ENCODE measurements at places on chromosomes 7 and 10.
A peak's percentile ranks its signal among the peaks of the same experiment; 100 is the strongest.

- no peak for DNase-seq
Measured at GRCh38 chr10:28722065-28722803, 44.9 kb downstream of the BAMBI start.

GRCh38 chr7:51313738-51314425 lies 2.7 kb downstream of the COBL start:
- no peak for DNase-seq

DNA sequence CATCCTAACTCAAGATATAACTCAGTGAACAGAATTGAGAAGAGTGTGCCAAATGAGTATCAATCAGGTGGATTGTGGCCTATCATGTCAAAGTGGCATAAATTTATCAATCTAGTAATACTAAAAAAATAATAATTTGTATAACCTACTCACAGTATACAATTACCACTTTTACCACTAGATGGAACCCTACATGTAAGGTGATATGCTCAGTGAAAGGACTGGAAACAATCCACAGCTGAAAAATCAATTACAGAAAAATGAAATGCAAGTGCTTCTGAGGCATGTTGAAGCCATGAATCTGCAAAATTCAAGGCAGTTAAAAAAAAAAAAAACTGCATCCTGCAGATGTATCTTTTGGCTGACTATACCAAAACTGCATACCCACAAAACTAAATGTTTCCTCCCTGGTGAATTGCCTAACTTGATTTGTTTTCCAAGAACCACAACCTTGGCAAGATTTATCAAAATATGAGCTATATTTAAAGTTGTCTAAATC lies 13.9 kb downstream of the ARHGAP19 start:
- peak; percentile 29 for DNase-seq

- DNase-seq = no peak
Measured at GRCh38 chr7:123746931-123747488, 1.8 kb downstream of the WASL start.

GRCh38 chr7:135448753-135449152 lies 61.1 kb downstream of the CNOT4 start:
- no peak for DNase-seq

- no peak for DNase-seq
Measured at GRCh38 chr10:51405580-51406351, 293.6 kb downstream of the CSTF2T start.

DNA sequence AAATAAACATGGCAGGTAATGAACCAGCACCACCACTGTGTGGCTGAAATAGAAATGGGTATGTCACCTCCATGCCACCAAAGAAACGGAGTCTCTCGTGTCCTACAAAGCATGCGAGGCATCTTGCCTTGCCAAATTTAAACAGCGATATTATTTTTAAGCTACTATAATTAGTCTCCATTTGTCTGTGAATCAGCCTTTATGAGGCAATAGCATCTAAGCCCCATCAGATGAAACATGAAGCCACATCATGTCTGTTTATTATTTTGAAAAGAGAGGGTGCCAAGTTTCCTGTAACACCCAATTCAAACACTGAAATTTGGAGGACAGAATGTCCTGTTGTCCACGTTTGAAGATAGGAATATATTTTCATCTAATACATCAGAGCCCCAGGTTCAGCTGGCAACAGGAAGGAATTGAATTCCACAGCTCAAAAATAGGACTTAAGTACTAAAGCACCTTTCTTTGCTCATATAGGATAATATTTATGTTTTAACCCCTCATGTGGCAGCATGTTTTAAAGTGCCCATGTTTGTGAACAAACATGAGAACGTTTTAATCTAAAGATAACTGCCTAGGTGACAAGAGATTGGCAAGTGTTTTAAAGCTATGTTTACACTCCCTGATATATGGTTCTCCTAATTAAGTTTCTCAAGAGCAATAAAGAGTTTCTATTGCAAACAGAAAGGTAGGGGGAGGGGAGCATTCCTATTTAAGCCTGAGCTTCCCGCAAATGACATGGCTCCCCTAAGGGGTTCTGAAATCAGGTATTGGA lies 86.8 kb downstream of the SORBS1 start:
- no peak for DNase-seq

DNA sequence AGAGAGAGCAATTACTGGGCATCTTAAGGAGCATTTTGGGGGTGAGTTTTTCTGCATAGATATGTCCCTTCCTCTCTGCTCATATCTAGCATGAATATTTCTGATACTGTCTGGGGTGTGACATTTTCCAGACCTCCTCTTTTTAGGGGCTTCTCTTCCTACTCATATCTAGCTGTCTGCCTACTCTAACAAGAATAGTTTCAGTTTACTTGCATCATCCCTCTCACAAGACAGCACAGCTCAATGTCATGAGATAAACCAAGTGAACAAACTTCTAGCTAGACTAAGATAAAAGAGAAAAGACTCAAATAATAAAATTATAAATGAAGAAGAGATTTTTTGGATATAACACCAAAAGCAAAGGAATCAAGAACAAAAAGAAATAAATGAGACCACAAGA lies 419.5 kb upstream of the SORCS1 start:
- DNase-seq = no peak

All from naive B cell (primary cell).